ENCODE measurements at places on chromosomes 4 and X. TPM values are rescaled to one million over a fixed set of nuclear protein-coding genes. Genes with fewer than 3 reads are reported as not detected.

The HELT gene
- total RNA-seq = not detected

The KDR gene
- total RNA-seq = 0.49 TPM

The IL2RG gene
- not detected for total RNA-seq

The CYSLTR1 gene
- not detected for total RNA-seq

The DHX15 gene
- total RNA-seq = 113 TPM

The REPS2 gene
- total RNA-seq = 4.8 TPM

The P2RY4 gene
- not detected for total RNA-seq

The PGRMC2 gene
- 28.0 TPM for total RNA-seq

The CCKAR gene
- not detected for total RNA-seq

The GAGE1 gene
- total RNA-seq = not detected

The CTAG1B gene
- not detected for total RNA-seq

The PHEX gene
- total RNA-seq = 0.83 TPM

The SLC49A3 gene
- total RNA-seq = not detected

The SRPX2 gene
- 4.0 TPM for total RNA-seq

The HTR2C gene
- total RNA-seq = under 0.01 TPM

The PHKA2 gene
- 23.0 TPM for total RNA-seq

The SMIM10 gene
- total RNA-seq = not detected

The TACR3 gene
- total RNA-seq = not detected

The FAM241A gene
- total RNA-seq = 8.7 TPM

The POF1B gene
- under 0.01 TPM for total RNA-seq

The CLDN34 gene
- total RNA-seq = not detected

The SLC9A7 gene
- total RNA-seq = 32.4 TPM

The PRR32 gene
- total RNA-seq = not detected

The SSX2 gene
- not detected for total RNA-seq

The GPAT3 gene
- total RNA-seq = 8.3 TPM

The NDNF gene
- not detected for total RNA-seq

The CLNK gene
- not detected for total RNA-seq

The TBC1D14 gene
- total RNA-seq = 70.0 TPM

The SNCA gene
- total RNA-seq = 53.8 TPM

The SCML2 gene
- total RNA-seq = 0.50 TPM

The NCBP2L gene
- not detected for total RNA-seq

The NSUN7 gene
- 0.33 TPM for total RNA-seq

The FABP2 gene
- not detected for total RNA-seq

The ACE2 gene
- 0.31 TPM for total RNA-seq

The GPRIN3 gene
- not detected for total RNA-seq

The ASB9 gene
- 0.67 TPM for total RNA-seq

The HMGB2 gene
- total RNA-seq = 54.3 TPM

The PPP1R2C gene
- total RNA-seq = not detected

The CLCN5 gene
- 10.8 TPM for total RNA-seq

The ANK2 gene
- 9.9 TPM for total RNA-seq

The NXF2B gene
- total RNA-seq = not detected

The DKK2 gene
- 0.17 TPM for total RNA-seq

The TMEM150C gene
- 1.5 TPM for total RNA-seq

The TENM3 gene
- 47.1 TPM for total RNA-seq

The SFRP2 gene
- not detected for total RNA-seq

The TEX13B gene
- not detected for total RNA-seq

The PCSK1N gene
- total RNA-seq = 36.4 TPM

The GPR119 gene
- total RNA-seq = not detected

The ZAR1 gene
- total RNA-seq = not detected

The MTCP1 gene
- total RNA-seq = 28.0 TPM

The MAP3K15 gene
- not detected for total RNA-seq

The CCDC120 gene
- total RNA-seq = 8.3 TPM
